ENCODE measurements at places on chromosomes 2 and 18.

DNA sequence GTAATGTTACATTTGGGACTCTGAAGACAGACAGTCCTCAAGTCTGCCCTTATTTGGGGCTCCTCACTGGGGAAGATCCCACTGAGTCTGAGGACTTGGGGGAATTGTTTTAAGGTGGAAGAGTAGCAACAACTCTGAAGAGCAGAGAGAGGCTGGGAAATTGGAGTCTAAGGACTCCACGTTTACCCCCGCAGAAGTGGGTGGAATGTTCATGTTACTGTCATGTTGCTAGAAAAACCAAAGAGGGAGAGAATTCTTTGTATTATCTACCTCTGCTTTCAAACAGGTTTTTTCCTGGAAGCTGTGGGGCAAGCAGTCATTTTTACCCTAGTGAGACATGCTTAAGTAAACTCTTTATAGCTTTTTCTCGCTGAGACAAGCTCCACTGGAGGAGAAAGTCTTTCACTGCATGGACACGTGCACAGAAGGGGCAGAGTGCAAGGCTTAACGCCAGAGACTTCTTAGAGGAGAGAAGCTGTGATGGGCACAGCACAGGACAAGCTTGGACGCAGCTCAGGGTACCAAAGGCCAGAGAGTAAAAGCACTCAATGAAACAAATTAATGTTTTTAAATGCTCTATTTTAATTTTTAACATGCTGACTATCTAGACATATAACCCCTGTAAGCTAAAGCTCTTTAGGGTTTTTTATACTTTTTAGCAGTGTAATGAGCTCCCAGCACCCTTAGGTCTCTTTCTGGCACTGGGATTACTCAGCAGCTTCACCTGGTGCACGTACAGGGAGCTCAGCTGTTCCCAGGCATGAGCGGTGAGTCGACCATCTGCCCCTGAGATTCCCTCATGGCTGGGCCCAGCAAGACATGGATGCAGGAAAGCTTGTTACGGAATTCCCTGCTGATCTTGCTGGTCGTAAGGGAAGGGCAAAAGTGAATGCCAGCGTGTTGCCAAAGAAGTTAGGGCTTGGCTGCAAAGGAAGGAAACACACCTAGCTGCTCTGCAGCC lies 54.5 kb upstream of the BIN1 start:
- no peak for DNase-seq

GRCh38 chr2:240217431-240218301 lies 77.2 kb upstream of the OTOS start:
- no peak for DNase-seq

GRCh38 chr2:26989156-26989555 lies 18.7 kb downstream of the MAPRE3 start:
- DNase-seq = no peak

GRCh38 chr2:196459539-196459938 lies 180.0 kb upstream of the CCDC150 start:
- DNase-seq = no peak

DNA sequence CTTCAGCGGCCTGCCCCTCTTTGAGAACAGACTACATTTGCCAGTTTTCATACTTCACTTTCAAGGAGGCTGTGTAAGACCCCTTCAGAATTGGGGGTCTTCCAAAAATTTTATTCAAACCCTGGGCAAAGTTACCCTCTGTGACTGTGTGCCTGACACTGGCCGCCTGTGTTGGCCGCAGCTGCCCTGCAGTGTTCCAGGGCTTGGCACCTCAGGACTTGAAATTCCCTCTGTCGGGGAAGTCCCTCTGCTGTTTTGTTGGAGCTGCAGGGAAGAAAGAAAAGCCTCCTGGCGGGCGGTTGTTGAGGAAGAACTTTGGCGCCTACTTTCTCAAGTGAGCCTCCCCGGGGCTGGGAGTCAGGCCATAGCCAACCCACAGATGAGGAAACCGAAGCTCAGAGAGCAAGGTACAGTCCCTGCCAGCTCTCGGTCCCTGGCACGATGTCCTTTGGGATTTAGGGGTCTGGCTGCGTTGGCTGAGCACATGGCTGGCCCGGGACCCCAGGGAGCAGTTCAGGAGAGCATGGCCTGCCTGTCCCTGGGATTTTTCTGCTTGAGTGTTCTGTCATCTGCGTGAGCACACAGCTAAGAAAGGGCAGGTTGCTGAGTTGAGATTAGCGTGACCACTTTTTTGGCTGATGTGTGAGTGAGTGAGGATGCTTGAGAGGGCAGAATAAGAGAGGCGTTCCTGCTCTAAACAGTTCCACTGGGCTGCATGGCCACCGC lies 17.9 kb upstream of the ASB1 start:
- DNase-seq = no peak

- no peak for DNase-seq
Observed at GRCh38 chr18:23573626-23574431, 12.5 kb downstream of the NPC1 start.

DNA sequence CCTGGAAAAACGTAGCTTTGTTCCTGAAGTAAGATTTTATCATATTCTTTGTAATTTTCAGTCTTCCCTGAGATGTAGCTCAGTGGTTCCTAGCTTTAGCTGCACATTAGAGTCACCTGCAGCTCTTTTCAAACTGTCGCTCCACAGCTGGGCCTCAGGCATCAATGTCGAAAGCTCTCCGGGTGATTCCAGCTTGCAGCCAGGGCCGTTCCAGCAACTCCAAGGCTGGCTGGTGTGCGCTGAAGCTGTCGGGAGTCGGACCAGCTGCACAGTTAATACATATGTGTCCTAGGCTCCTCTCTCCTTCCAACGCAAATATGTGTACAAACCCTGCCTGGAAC lies 609 bp upstream of the ZNF2 start:
- DNase-seq = no peak

GRCh38 chr18:40685219-40685618 lies 1269.8 kb upstream of the PIK3C3 start:
- no peak for DNase-seq

DNA sequence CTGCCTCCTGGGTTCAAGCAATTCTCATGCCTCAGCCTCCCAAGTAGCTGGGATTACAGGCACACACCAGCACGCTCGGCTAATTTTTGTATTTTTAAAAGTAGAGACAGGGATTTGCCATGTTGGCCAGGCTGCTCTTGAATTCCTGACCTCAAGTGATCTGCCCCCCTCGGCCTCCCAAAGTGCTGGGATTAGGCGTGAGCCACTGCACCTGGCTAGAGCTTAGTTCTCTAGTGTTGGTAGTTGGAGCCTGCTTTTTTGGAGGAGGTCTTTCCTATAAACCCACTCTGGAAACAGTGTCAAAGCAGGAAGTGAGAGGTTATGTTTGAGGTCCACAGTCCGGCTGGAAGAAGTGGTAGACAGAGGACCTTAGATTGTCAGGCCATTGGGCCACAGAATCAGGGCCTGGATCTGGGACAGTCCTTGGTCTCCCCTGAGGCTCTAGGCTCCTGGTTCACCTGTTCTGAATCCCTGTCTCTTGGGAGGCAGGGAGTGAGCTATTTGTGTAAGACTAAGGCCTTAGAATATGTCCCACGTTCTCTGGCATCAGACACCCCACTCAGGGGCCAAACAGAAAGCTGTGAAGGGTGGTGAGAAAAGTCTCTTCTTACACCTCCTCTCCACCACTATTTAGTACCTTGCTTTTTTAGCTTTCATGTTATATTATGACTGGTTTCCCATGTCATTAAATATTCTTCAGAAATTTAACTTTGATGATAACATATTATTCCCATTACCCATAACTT lies 34.5 kb downstream of the PCBP1 start:
- no peak for DNase-seq
